Activated T-helper 2 cell treated with anti-CD3 and anti-CD28 coated beads, Interferon-gamma antibody, Interleukin-2, Interleukin-4, amounts not matched to agents 10 μg/mL and 5 μg/mL and 100 μg/mL, durations not matched to agents 14 hours and 24 hours and 36 hours (primary cell): ENCODE measurements at places on chromosomes 5 and 9. TPM values are rescaled to one million over a fixed set of nuclear protein-coding genes. Genes with fewer than 3 reads are reported as not detected.
A peak's percentile ranks its signal among the peaks of the same experiment; 100 is the strongest.

DNA sequence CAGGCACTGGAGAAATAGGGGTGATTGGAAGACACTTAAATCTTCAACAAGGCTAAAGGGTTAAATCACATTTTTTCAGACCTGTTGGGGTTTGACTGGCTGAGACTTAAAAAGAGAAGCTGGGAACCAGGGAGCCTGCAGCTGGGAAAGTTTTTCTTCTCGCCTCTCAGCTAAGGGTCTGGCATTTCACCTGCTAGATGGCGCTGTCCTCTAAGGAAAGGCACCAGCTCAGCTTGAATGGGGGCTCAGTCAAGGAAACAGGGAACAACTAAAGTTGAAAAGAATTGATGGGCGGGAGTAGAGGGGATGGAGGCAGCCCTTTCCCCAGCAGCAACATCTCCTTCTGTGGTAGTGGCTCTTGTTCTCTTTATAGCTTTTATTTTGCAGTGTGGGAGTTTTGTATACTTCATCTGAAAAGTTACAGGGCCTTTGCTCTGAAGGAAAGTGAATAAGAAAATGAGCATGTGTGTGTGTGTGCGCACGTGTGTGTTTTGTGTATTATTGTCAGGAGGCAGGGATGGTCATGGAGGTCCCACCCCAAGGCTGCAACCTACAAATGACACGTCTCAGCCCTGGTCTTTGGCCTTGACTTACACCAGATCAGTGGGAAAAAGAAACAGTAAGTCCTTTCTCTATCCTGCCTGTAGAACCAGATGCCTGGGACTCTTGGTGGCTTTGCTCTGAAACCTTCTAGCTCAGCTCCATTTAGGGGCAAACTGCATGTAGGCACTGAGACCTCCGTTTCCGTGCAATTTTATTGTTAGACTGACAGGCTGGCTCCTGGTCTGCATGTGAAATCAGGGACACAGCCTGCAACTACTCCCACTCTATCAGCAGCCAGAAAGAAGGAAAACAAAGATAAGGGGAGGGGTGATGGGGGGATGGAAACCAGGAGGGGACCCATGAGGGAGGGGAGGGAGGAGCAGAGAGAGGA, 316.2 kb upstream of the CLINT1 start:
- DNase-seq: peak; percentile 15

Gene GLRX
- 14.9 and 18.5 TPM in 2 replicates for total RNA-seq

DNA sequence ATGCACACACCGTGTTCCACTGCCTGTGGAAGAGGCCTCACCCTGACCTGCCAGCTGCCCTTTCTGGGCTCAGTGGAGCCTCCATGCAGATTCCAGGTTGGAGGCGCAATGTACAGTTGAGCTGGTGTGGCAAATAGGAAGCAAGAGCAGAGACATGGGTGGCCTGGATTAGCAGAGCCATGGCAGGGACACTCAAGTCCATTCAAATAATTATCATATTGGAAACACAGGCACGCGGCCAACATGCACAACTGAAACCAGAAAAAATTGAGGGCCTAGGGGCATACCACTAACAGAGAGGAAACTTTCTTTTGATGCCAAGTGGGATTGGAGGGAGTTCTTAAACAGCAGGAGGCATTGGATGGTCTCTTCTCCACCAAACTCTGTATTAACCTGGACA, 35.8 kb downstream of the OTULINL start:
- DNase-seq: no peak

DNA sequence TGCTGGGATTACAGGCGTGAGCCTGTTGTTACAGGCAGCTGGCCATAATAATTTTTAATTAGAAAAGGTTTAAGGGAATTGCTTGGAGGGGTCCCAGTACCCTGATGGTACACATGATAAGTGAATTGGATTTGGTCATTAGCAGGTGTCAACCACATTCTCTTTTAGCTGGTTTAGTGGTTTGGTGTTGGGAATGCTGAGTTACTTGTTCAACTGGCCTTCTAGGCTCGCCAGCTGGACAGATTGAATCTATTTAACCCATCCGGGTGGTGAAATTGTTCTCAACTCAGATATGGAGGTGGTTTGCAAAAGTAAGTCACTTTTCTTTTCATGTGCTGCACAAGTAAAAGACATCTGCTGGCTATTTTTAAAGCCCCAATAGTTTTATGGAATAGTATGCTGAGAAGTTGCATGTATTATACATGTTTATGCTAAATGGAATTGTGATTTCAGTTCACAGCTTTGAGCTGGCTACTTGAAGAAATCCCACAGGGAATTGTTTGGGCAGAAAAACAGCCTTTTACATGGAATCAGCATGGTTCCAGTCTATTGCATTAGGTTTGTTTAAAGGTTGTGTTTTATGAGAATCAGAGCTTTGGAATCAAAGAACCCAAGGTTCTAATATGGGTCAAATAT, 149.8 kb upstream of the SLC28A3 start:
- no peak for DNase-seq

DNA sequence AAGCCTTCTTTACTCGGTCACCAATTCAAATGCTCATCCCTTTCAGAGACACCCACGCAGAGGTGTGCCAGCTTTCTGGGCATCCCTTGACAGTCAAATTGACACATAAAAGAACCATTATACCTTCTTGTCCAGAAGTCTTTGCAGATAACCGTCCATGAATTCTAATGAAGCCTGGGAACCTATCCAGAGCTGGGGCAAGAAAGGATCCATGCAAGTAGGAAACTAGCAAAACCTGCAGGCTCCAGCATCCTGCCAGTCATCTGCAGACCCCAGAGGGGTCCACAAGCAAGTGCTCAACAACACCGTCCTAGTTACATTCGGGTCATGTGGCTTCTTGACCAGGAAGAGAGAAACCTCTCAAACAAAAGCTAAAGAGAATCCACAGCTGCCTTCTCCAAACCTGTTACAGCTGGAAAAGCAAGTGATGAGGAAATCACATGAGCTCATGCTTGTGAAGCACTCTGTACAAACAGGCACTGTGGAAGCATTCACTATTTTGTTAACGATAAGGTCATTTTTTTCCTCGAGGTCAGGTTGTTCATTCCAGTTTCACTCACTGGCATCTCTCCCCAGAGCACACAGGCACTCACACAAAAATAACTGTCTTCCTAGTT, 80.2 kb upstream of the DMRT1 start:
- no peak for DNase-seq

- DNase-seq: no peak
These were observed 320.9 kb upstream of the KLF4 start for GRCh38 chr9:107810461-107810961.

Gene GPR151
- total RNA-seq: not detected in 2 replicates

GRCh38 chr5:55308254-55308836, 556 bp downstream of the MTREX start:
- DNase-seq: peak; percentile 17

Gene SLC9A3
- total RNA-seq: 2.4 and 2.8 TPM in 2 replicates

GRCh38 chr5:122170620-122171019, 41.3 kb downstream of the ZNF474 start:
- DNase-seq: no peak

Gene PCDHAC1
- total RNA-seq: not detected in 2 replicates

DNA sequence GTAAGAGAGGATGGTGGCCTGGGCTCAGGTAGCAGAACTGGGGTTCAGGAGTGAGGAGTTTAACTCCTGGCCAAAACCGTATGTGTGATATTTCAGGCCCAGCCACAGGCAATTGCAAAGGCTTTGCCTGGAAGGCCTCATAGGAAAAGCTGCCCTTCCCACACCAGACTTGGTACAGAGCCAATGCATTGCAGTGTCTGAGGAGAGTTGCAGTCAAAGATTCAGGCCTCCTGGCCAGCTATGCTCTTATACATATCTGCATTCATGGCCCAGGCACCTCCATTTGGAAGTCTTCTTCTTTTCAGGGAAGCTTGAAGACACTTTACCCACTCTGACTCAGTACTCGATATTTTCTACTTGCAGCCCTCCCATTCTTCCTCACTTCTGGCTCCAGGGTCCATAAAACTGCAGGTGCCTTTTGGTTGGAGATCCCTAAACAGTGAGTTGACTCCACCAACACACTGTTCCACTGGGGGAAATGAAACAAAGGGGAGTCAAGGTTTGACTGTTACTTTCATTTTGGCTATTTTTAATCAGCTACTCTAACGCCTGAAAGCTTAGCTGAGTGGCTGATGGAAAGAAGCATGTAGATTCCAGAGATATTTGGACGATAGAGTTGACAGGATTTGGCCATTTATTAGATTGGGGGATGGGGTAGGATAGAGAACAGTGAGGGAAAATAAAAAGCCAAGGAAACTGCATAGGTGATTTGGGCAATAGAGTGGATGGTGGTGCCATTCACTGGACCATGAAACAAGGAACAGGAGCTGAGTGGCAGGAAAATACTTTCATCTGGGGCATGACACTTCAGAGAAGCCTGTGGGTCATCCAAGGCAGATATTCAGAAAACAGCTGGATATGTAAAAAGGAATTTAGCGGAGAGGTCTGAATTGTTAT, 30.6 kb upstream of the IL33 start:
- DNase-seq: no peak

- DNase-seq: no peak
These were observed 64.5 kb downstream of the RCL1 start for GRCh38 chr9:4857163-4857810.

DNA sequence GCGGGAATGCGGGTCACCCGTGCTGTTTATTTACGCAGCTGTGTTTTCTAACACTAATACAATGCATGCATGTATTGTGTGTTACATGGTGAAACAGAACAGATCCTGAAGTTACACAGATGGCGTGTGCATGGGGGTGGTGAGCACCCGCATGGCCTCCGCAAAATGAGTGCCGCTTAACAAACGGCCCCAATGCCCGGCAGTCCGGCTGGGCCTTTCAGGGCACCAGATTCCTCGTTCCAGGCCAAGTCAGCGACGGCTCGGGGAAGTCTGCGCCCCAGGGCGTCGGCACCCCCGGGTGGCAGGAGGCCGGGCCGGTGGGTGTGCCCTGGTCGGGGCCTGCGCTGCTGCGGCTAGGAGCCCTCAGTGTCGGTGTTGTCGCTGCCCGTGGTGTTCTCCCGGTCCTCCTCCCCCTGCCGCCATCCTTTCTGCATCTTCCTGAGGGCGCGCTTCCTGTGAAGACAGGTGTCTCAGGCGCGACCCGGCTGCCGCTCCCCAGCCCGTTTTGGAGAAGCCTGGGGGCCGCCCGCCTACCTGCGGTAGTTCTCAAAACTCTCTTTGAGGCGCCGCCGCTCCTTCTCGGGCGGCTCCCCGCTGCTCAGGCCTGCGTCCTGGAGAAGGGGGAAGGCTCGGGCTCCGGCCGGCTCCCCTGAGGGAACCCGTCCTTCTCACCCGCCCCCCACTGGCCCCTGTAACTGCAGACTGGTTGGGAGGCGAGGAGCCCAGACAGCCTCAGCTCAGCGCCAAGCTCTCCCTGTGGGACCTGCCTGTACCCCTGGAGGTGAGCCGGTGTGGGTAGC, 605 bp upstream of the DNLZ start:
- DNase-seq: no peak

DNA sequence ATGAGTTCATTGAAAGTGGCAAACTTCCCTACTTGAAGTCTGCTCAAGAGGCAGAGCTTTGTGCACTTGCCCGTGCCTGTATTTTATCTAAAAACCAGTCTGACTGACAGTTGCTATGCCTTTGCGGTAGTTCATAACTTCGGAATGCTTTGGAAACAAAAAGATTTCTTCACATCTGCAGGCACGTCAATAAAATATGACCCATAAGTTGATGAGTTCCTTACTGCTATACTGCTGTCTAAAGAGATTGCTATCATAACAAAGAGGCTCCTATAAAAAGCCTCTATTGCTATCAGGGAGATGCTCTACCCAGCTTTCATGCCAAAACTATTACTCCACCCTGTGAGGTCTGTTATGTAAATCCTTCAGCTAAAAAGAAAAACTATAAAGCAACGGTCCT, 25.4 kb upstream of the RNF20 start:
- no peak for DNase-seq

GRCh38 chr5:61735531-61735930, 403.5 kb downstream of the ZSWIM6 start:
- DNase-seq: no peak

GRCh38 chr9:81391457-81391825, 297.9 kb downstream of the TLE1 start:
- no peak for DNase-seq

Gene IL17B
- not detected in 2 replicates for total RNA-seq

- no peak for DNase-seq
These were observed 99.2 kb downstream of the ZNF462 start for GRCh38 chr9:106962122-106962521.

Gene RHOBTB3
- 0.39 and 0.57 TPM in 2 replicates for total RNA-seq

- DNase-seq: peak; percentile 73
These were observed 1.5 kb downstream of the RNF145 start for GRCh38 chr5:159207686-159208513.

- no peak for DNase-seq
These were observed 102.3 kb downstream of the GLIS3 start for GRCh38 chr9:4197548-4197947.

GRCh38 chr9:109192732-109193361, 25.8 kb upstream of the FRRS1L start:
- no peak for DNase-seq

Gene OGN
- not detected in 2 replicates for total RNA-seq

DNA sequence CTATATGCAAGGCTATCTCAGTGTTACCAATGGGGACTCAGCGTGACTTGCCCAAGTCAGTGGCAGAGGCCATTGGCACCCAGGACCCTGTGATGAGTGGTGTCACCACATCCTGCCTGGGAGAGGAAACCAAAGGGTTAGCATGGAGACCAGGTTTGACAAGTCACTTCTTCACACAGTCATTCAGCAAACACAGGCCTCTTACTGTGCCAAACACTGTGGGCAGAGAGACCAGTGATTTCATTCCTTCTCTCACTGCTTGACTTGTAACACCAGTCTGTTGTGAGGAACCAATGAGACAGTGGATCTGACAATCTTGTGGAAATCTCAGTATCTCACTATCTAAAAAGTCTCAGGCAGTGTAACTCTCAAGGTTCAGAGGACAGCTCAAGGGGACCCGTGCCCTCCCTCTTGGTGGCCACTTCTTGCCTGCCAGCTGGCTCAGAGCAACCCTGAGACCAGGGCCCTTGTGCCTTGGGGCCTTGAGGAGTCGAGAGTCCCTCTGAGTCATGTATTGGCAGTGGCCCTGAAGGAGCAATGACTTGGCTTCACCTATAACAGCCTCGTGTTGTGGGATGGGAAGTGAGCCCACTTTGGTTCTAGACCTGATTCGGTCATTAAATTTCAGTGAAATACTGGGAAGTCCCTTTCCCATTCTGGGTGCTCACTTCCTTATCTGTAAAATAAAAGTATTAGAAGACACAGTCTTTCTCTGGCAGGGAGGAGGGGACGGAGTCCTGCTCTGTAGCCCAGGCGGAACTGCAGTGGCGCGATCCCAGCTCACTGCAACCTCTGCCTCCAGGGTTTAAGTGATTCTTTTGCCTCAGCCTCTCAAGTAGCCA, 1.6 kb downstream of the FABP6 start:
- no peak for DNase-seq

Gene PCA3
- total RNA-seq: not detected in 2 replicates

GRCh38 chr5:39399135-39400036, 25.4 kb downstream of the DAB2 start:
- DNase-seq: no peak

GRCh38 chr9:110432253-110432652, 94.6 kb upstream of the TXNDC8 start:
- DNase-seq: no peak

GRCh38 chr9:37209431-37210386, 89.3 kb downstream of the ZCCHC7 start:
- no peak for DNase-seq
